Activated CD4-positive, alpha-beta T cell treated with anti-CD3 and anti-CD28 coated beads, Interleukin-2, Interleukin-4, amounts not matched to agents 100 ng/mL and 50 ng/mL, durations not matched to agents 16 hours and 8 hours (primary cell): ENCODE measurements at places on chromosomes 7 and 10.

- DNase-seq = no peak
These were observed 216.7 kb downstream of the BBS9 start for GRCh38 chr7:33346055-33346454.

GRCh38 chr7:10412422-10413019 lies 561.2 kb upstream of the PHF14 start:
- peak; percentile 52 for DNase-seq

DNA sequence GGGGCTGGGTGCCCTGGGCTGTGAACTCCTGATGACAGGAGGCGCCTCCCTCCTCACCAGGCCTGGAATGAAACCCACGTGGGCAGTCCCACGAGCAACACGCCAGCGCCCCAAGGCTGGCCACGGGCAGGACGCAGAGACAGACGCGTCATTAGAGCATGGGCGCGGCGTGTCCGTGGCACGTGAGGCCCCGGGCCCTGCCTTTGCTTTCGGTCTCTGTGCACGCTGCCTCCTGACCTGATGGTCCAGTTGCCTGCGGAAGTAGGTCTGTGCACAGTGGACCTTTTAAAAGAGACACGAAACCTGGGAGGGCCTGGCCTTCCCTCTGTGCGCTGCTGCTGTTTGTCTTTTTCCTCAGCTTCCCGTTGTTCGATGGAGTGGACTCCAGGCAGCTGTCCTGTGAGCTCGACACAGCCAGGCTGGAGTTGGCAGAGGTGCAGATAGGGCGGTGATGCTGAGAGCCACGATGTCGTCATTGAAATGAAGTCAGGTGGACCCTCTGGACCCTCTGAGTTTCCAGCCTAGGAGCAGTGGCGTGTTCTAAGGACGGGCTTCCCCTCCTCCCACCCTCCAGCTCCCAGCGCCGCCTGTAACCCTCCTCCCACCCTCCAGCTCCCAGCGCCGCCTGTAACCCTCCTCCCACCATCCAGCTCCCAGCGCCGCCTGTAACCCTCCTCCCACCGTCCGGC lies 40.1 kb upstream of the CFAP46 start:
- DNase-seq = no peak

GRCh38 chr7:157754416-157754790 lies 417.6 kb downstream of the DNAJB6 start:
- DNase-seq = no peak

GRCh38 chr7:105006367-105007136 lies 7.5 kb upstream of the KMT2E start:
- no peak for DNase-seq

DNA sequence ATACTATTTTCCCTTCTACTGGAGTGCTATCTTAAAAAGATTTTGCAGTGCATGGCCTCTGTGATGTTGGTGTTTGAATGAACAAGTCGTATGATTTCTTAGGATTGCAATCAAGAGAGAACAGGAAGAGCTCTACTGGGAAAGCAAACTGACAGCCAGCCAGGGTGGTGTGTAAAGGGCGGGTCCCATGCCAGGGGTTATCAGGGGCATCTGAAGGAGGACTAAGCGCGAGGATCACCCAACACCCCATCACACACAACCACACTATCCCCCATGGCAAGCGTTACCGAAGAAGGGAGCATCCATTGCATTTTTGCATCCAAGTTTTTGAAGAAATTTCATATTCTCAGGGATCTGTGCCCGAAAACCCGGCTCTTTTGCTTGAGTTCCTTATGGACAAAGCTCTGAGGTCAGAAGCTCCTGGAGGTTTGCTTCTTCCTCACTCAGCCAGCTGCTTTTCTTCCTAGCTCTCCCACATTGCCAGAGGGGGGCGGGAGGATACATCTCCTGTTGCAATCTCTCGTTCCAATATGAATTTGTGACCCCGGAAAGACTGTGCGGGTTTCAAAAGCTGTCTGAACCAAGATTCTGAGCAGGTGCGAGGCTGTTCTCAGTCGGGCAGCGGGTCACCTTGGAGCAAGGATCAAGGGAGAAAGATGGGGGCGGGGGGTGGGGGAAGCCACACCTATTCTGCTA lies 5.2 kb downstream of the NEUROD6 start:
- DNase-seq = no peak

DNA sequence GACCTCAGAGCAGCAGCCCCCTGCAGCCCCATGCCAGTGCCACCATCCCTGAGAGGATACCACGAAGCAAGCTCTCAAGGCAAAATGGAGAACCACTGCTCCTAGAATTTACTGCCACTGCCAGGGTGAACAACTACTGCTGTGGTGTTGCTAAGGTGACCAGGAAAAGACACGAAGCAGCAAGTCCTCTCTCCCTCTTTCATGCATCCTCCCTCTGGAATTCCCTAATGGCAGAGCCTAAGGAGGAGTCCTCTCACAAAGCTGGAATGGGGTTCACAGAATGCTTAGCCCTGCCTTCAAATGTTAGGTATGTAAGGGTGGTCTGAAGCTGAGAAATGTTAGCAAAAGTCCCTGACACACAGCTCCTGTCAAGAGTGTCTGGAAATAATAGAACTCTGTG lies 35.8 kb upstream of the NPSR1 start:
- no peak for DNase-seq

GRCh38 chr10:45673074-45673648 lies 589 bp upstream of the ZFAND4 start:
- no peak for DNase-seq

- DNase-seq = no peak
These were observed 121.7 kb downstream of the MACC1 start for GRCh38 chr7:20095436-20095835.

- no peak for DNase-seq
These were observed 3.5 kb downstream of the PDLIM1 start for GRCh38 chr10:95287281-95287680.

DNA sequence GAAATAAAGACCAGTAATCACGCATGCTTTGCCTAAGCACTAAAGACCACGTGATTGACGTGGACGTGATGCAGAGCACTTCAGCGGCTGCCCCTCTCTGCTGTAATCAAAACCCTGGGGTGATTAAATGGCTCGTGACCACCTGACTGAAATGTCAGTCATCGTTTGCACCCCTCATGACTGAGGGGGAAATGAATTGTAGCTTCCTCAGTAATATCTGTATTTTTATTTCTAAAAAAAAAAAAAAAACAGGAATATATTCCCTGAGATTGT lies 148.1 kb upstream of the RSU1 start:
- DNase-seq = no peak

DNA sequence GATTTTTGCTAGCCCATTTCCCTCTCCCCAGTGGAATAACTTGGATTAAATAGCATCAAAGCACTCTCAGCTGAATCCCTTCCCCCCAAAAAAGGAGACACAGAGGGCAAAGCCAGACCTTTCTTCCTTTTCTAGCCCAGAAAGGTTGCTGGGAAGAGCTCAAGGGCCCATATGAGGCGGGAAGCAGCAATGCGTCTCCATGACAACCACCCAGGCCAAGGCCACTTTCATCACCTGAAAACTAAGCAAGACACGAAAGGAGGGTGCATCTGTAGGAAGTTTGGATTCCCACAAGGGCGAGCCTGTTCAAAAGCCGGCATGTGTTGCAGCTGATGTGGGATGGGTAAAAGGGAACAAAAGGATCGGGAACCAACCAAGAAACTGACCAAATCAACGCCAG lies 229.1 kb downstream of the PLXNA4 start:
- DNase-seq = no peak

GRCh38 chr7:31720366-31720765 lies 33.4 kb downstream of the PPP1R17 start:
- no peak for DNase-seq

GRCh38 chr10:98460837-98461499 lies 14.2 kb upstream of the HPS1 start:
- no peak for DNase-seq

DNA sequence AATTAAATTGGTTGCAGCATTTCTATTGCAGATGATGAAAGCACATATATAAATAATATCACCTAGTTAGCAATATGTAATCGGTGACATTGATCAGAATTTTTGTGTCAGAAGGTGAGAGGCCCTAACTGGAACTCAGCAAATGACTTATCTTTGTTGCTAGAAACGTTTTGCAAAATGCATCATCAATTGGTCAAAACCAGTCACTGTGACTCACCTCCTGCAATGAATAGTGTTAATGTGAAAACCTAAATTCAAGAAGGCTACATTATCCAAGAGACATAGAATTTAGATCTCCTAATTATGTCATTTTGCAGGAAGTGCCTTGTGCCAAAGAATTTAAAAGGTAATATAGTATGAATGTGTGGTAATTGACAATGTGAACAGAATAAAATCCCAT lies 9.8 kb upstream of the PNLIPRP3 start:
- peak; percentile 2 for DNase-seq

DNA sequence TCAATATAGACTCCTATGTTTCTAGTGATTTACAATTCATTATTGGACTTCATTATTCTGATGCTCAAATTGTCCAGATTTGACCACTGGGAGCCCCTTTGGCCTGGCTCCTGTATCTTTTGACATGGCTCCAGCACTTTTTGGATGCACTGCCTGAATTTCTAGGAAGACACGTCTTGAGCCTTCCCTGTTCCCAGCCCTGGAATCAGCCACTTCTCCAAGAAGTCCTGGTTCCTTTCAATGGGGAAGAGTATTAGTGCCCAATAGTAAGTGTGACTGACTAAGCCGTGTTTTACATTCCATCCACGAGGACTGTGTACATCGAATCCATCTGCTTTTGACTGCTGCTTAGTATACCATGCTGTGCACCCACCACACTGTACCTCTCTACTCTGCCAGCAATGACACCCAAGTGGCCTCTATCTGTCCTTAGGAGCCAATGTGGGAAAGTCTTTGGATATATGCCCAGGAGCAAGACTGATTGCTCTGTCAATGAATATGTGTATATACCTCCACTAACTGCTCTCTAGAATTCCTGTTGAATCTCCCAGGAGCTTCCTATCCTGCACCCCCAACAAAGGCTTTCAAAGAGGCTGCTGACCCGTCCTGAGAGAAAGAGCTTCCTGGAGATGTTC lies 23.2 kb upstream of the NPFFR1 start:
- DNase-seq = no peak

DNA sequence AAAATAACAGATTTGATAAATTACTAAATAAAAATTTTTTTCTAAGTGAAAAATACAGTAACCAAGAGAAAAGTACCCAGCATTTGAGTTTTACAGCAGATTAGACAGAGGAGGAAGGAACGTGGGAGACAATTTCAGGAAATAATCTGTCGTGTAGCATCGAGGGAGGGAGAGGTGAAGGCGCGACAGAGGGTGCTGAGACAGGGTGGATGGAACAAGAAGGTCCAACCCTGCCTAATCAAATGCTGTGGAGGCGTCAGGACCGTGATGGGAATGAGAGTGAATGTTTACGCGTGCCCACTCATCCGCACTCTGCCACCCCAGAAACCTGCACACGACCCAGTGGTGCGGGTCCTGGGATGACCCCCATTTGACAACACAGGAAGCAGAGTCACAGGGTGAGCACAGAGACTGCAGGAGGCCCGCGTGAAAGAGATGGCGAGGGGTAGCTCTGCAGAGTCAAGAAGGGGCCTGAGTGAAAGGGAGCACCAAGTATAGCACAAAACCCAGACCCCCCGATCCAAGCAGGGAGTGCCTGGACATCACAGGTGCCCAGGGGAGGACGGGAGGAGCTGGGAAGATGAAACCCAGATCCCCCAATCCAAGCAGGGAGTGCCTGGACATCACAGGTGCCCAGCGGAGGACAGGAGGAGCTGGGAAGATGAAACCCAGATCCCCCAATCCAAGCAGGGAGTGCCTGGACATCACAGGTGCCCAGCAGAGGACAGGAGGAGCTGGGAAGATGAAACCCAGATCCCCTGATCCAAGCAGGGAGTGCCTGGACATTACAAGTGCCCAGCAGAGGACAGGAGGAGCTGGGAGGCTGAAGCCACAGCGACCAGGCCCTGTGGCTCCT lies 558.9 kb downstream of the DNAJB6 start:
- no peak for DNase-seq

DNA sequence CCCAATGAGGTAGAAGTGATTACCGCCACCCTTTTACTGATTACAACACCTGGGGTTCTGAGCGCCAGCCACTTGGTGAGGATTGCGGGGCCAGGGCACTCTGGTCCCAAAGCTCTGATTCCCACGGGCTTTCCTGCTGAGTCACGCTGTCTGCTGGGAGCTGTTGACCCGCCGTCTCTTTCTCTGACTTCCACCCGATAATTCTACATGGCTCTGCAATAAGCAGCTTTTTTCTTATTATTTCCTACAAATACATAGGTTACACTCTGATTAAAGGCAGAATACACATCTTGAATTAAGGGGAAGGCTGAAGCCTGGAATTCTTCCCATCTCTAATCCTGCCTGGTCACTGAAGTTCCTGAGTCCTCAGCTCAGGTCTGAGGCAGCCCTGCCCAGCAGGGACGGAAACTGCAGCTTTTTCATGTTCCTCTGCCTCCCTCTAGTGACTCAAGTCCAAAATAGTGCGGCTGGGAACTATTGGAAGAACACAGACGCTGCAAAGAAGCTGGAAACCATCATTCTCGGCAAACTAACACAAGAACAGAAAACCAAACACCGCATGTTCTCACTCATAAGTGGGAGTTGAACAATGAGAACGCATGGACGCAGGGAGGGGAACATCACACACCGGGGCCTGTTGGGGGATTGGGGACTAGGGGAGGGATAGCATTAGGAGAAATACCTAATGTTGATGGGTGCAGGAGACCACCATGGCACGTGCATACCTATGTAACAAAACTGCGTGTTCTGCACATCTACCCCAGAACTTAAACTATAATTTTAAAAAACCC lies 178.3 kb downstream of the PRKCQ start:
- DNase-seq = peak; percentile 78

DNA sequence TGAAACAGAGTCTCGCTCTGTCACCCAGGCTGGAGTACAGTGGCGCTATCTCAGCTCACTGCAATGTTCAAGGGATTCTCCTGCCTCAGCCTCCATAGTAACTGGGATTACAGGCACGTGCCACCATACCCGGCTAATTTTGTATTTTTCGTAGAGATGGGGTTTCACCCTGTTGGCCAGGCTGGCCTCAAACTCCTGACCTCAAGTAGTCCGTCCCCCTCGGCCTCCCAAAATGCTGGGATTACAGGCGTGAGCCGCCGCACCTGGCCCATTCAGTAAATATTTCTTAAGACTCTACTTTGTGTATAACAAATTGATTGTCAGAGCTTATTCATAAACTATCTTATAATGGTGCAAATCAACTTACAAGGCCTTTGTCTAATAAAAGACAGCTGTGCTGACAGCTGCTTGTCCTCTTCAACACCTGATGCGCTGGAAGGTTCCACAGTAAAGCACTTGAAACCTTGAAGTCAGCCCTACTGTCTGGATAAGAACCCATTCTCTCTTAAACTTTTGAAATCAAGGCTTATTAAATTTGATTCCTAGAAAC lies 14.7 kb downstream of the ECHDC3 start:
- DNase-seq = no peak

DNA sequence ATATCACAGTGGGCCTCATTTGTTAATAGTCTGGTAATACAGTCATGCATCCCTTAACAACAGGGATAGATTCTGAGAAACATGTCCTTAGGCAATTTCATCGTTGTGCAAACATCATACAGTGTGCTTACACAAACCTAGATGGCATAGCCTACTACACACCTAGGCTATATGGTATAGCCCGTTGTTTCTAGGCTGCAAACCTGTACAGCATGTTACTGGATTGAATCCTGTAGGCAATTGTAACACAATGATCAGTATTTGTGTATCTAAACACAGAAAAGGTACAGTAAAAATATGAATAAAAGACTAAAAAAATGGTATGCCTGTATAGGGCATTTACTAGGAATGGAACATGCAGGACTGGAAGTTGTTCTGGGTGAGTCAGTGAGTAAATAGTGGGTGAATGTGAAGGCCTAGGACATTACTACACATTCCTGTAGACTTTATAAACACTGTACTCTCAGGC lies 12.0 kb upstream of the RHOBTB1 start:
- no peak for DNase-seq
